Tibial artery (tissue), 4 donors: ENCODE measurements at places on chromosomes 7 and 10.

- no peak for DNase-seq
These were observed 20.9 kb upstream of the CYP3A43 start for GRCh38 chr7:99806839-99807478.

- DNase-seq = no peak
These were observed 591.4 kb downstream of the SORCS1 start for GRCh38 chr10:106573106-106573505.

DNA sequence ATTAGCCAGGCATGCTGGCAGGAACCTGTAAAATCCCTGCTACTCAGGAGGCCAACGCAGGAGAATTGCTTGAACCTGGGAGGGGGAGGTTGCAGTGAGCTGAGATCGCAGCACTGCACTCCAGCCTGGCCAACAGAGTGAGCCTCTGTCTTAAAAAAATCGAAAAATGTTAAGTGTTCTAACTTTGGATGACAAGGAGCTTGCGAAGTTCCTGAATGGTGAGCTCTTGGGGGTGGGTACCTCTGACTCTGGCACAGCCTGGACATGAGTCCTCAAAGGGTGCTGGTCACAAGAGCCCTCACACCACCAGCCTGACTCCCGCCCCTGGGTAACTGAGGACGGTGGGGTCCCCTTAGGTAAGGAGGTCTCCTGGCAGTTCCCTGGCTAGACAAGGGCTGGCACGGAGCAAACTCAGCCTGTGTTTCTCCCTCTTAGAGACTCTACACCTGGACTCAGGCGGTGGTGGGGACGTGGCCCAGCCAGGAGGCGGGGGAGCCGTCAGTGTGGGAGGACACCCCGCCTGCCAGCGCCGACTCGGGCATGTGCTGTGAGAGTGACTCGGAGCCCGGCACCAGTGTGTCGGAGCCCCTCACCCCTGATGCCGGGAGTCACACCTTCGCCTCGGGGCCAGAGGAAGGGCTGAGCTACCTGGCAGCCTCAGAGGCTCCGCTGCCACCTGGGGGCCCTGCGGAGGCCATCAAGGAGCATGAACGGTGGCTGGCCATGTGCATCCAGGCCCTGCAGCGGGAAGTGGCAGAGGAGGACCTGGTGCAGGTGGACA, 24.1 kb downstream of the AMZ1 start:
- DNase-seq = no peak

- no peak for DNase-seq
These were observed 296.5 kb upstream of the PHF14 start for GRCh38 chr7:10677211-10677610.

GRCh38 chr10:13087986-13088618, 11.9 kb upstream of the OPTN start:
- DNase-seq = peak; percentile 34

DNA sequence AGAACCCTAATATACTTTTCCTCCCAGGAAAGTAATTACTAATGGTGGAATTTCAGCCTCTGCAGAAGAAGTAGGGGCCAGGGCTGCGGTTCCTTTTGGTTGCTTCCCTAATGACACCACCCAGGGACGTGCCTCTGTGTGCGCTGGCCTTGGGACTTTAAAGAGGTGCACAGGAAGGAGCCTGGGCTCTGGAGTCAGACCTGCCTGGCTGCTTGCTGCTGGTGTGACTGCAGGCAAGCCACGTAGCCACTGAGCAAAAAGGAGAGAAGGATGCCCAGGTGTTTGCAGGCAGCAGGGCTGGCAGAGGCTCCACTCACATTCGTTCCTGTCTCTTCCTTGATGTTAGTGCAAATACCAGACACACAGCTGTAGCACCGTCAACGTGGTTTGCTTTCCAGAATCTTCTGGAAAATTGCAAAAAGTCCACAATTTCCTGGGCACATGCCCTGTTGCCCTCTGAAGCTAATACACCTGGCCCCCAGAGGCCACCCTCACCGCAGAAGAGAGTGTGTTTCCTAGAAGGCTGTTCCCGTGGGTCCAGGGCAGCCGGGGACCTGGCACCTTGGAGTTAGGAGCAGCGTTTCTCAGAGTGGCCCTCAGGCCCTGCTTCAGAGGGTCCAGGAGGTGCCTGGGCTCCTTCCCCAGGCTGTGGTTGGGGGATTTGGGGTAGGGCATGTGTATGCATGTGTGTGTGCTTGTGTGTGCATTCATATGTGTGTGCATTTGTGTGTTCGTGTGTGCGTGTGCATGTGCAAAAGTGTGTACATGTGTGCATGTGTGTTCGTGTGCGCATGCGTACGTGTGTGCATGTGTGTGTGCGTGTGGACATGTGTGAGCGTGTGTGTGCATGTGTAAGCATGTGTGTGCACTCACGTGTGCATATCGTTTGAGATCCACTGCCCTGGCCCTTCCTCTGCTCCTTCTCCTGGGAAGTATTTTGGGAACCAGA, 12.8 kb upstream of the PRKAG2 start:
- DNase-seq = no peak

- no peak for DNase-seq
These were observed 36.7 kb upstream of the SLIT1 start for GRCh38 chr10:97222326-97222961.

DNA sequence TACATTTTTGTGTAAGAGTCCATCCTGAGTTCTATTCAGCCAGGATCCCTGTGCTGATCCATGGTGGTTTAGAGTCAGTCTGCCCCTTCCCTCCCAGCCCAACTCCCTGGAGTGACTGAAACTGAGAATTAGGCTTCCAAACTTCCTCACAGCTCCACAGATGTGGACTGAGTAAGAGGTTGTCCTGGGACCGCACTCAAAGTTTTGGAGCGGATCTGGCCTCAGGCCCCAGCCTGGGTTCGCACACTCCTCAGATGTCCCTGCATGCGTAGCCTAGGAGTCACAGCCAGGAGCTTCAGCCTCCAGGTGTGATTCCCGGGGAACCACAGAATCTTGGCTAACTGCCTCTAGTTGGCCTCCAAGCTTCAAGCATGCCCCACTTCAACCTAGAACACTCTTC, 218.1 kb downstream of the C7orf25 start:
- DNase-seq = no peak

- no peak for DNase-seq
These were observed 198.2 kb downstream of the PPP1R9A start for GRCh38 chr7:95105627-95106026.

DNA sequence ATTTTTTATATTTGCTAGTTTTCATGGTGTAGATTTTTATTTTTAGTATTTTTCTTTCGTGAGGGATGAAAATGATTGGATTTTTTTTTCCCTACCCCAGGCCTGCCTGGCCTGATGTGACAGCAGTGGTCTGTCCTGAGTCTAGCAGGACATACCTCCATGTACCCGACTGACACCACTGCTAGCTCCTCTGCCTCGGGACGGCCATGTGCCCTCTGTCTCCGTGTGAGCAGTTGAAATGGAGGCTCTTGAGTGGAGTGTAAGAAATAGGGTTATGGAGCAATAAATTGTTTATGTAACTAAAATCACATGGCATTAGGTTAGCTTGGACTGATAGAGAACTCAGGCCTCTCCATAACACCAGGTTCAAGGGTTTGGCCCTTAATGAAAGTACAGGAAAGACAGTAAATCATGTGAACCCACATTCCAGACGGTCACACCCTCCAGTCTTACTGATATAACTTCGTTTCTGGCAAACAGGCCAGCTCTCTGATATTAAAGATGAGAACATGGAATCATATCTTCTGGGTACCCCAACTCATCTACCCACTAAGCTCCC, 734.1 kb downstream of the KCNMA1 start:
- DNase-seq = no peak

DNA sequence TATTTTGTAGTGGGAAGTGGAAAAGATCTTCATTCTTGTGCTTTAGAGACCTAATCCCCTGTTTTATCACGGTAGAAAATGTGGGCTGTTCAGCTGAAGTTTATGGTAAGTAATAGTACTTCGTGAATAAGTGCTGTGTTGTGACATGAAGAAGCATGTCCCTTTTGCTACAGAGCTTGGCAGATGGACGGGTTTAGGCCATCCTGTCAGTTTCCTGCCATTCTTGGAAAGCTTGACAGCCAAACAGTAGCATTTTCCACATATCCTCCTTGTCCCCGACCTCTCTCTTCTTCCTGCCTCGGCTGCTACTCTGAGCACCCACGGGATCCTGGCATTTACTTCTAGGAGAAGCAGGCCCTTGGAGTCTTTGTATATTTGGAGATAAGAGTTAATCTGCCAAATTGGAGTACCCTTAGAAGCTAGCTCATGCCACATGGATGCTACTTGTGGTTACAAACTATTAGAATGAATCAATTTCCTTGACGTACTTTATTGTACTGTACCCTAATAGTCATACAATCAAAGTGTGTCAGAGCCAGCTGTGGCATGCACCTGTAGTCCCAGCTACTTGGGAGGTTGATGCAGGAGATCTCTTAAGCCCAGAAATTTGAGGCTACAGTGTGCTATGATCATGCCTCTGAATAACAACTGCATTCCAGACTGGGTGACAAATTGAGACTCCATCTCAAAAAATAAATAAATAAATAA, 39.2 kb downstream of the PNLIPRP3 start:
- no peak for DNase-seq

- DNase-seq = peak; percentile 76
These were observed 19.0 kb upstream of the CLDN4 start for GRCh38 chr7:73811760-73812168.

DNA sequence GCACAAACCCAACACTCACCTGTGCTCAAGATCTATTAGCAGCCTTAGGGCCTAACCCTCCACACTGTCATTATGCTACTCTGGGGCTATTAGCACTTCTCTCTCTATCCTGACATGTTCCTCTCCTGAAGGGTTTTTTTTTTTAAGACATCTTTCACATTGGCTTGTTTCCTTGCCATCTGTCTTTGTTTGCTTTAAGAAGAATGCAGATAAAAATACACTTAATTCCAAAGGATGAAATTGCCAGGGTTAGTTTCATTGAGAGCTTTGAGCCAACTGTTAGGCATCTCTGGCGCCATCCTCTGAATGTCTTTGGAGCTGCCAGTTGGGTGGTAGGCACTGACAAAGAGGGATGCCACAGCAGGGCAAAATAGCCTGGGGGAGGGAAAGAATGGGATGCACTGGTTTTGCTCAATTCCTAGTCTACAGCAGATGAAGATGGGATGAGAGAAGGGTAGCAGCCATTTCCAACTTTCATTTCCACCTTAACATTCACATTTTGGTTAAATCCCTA, 399.2 kb downstream of the SORCS1 start:
- no peak for DNase-seq

GRCh38 chr7:19352305-19352695, 207.1 kb upstream of the FERD3L start:
- no peak for DNase-seq

GRCh38 chr10:47354165-47354564, 6.0 kb downstream of the RBP3 start:
- DNase-seq = peak; percentile 37

DNA sequence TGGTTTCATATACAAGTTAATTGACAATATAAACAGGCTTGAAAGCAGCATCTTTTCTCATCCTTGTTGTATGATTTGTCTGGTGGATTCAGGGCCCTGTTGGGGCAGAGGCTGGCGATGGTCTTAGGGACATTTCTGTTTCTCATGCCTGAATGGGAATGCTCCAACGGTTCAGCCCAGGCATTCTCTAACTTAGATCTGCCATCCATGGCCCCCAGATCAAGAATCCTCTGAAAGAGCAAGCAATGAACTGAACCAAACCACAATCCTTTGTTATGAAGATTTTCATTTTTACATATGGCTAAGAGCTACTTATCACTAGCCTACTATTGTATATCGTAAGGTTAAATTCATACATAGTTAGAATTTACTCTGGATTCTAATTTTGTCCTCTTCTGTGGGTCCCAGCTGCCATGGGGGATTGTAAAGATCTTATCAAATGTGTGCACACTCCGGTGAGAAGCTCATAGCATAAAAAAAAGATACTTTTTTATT, 163.9 kb downstream of the COBL start:
- DNase-seq = no peak

DNA sequence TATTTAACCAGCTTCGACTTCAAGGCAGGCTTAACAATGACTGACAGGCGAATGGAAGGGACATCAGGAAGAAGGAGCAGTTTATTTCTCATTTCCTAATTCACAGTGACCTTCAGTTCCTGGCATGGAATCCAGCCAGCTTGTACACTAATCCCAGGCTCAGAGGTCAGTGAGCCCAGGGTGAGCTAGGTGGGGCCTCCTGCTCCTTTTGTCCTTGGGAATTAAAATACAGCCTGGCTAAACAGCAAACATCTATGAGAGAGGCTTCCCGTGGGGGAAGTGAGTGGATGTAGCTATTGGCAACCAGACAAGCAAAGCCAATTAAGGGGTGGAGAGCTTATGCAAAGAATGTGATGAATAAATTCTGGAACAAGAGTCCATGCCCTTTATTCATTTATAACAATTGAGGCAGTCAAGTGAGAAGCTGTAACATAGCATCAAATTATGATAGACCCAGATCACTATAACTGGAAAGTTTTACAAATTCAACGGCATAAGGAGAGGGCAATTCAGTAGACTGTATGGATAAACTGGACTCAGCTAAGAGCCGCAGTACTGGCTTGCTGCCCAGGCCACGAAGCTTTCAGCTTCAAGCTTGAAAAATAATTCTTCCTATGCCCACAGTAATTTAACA, 57.1 kb downstream of the STK17A start:
- DNase-seq = peak; percentile 38

- DNase-seq = no peak
These were observed 224.7 kb downstream of the INHBA start for GRCh38 chr7:41478187-41478586.

- DNase-seq = no peak
These were observed 122.2 kb downstream of the KMT2E start for GRCh38 chr7:105136221-105136620.

DNA sequence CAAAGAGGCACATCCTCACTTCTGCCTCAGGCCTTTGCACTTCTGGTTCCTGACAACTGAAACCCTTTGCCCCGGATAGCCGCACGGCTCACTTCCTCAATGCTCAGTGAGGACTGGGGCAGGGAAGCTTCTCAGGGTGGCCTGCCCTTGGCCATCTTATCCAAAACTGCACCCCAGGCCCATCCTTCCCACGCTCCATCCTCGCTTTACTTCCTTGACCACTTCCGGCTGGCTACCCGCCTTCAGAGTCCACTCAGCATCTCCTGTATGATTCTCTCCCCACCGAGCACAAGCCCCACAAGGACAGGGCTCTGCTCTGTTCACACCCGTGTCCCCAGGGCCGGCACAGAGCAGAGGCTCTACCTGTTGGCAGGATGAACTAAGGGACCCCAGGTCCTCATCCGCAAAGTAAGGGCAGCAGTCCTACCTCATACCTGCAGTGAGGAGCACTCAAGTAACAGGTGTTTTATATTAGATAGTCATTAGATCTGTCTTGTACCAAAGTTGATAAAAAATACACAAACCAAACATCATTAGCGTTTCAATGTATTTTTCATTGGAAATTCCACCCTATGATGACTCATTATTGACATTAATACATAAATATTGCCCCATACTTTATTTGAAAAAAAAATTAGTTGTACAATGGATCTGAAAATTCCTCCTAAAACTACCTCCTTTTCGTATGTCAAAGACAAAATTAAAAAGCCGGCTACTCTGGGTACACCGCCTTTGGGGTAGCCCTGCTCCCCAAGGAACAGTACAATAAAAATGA, 35.0 kb downstream of the GNA12 start:
- DNase-seq = no peak

GRCh38 chr10:87619705-87620104, 40.0 kb upstream of the PAPSS2 start:
- DNase-seq = no peak
